ENCODE measurements at places on chromosomes 7 and 10. TPM values are rescaled to one million over a fixed set of nuclear protein-coding genes. Genes with fewer than 3 reads are reported as not detected.

Gene SEMA3A
- total RNA-seq: 4.7 TPM

Gene NKX1-2
- total RNA-seq: not detected

Gene HOXA5
- 2.9 TPM for total RNA-seq

Gene CCDC146
- 29.8 TPM for total RNA-seq

- H3K4me1 ChIP-seq: no peaks in the 10 kb centered on the region
- no peaks in the 10 kb centered on the region for H3K27me3 ChIP-seq
- DNase-seq: no peak
- H3K4me3 ChIP-seq: no peak overlapping the region
- H3K36me3 ChIP-seq: no peaks in the 10 kb centered on the region
- H3K27ac ChIP-seq: no peak overlapping the region
Observed at GRCh38 chr7:150311146-150311545, 12.0 kb upstream of the LRRC61 start.

DNA sequence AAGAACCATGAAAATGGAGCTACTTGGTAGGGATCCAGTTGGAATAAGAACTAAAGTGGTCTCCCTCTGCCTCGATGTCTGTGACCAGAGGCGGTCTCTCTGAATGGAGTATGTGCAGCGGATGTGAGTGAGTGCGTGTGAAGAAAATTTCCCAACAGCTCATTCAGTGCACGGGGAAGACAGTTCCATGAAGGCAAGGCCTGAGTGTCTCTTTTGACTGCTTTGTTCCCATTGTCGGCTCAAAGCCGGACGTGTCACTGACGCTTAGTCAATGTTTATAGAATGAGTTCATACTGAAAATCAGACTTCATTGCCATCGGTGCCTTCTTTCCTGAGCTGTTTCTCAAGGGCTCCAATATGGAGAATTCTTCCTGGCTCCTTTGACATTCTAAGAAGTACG lies 55.3 kb upstream of the GRB10 start:
- no peaks in the 10 kb centered on the region for H3K4me1 ChIP-seq
- no peaks in the 10 kb centered on the region for H3K36me3 ChIP-seq
- no peaks in the 10 kb centered on the region for H3K27me3 ChIP-seq
- no peak for DNase-seq
- no peak overlapping the region for H3K4me3 ChIP-seq
- no peak overlapping the region for H3K27ac ChIP-seq

- no peak overlapping the region for H3K27ac ChIP-seq
- peaks cover 97% of the 10 kb centered on the region for H3K36me3 ChIP-seq
- H3K4me3 ChIP-seq: no peak overlapping the region
- no peaks in the 10 kb centered on the region for H3K4me1 ChIP-seq
- no peak for DNase-seq
Observed at GRCh38 chr7:155710031-155710430, 65.6 kb downstream of the RBM33 start.

DNA sequence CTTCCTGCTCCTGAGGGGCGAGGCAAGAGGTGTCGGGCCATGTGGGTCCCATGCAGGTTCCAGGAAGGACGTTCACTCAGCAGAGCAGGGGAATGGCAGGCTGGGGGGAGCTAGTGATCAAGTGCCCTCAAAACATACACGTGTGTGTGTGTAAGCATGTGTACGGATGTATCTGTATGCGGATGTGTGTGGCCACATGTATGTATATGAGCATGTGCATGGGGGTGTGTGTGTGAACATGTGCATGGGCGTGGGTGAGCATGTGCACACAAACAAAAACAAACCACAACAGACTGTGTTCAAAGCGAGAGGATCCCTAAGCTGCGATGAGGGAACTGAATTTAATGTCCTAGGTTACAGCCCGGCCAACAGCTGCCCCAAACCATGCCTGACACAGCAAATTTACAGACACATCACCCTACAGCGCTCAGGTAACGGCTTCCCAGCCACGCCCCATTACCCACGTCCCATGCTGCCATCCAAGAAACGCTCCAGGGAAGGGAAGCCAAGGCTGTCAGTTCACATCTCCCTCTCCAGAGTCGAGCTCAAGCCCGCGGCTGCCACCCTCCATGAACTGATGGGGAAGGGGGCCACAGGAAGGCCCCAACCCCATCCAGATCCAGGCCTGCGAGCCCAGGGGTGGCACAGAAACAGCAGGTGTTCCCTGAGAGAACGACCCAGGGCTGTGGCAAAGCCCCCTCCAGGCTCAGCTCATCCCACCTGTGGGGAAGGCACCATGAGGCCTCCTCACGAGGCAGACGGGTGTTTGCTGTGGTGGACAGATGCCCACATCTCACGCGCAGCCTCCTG lies 56.6 kb downstream of the PTPRN2 start:
- no peaks in the 10 kb centered on the region for H3K27me3 ChIP-seq
- H3K27ac ChIP-seq: no peak overlapping the region
- H3K36me3 ChIP-seq: no peaks in the 10 kb centered on the region
- DNase-seq: no peak
- no peak overlapping the region for H3K4me3 ChIP-seq
